Activated CD4-positive, CD25-positive, alpha-beta regulatory T cell (primary cell): ENCODE measurements at places on chromosomes 12 and 14.
A peak's percentile ranks its signal among the peaks of the same experiment; 100 is the strongest.

- DNase-seq, result no peak
These were observed 263.0 kb upstream of the SOX5 start for GRCh38 chr12:24212496-24212895.

DNA sequence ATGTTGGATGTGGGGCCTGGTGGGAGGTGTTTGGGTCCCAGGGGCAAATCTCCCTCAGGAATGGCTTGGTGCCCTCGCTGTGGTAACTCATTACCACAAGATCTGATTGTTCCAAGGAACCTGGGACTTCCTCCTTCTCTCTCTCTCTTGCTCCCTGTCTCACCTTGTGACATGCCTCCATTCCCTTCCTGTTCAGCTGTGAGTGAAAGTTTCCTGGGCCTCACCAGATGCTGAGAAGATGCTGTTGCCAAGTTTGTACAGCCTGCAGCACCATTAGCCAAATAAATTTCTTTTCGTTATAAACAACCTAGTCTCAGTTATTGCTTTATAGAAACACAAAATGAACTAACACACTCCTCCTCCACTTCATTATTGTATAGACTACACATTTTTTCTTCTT, 759.8 kb upstream of the MDGA2 start:
- DNase-seq, result no peak

- no peak for DNase-seq
These were observed 43.3 kb upstream of the NPFF start for GRCh38 chr12:53550595-53550994.

DNA sequence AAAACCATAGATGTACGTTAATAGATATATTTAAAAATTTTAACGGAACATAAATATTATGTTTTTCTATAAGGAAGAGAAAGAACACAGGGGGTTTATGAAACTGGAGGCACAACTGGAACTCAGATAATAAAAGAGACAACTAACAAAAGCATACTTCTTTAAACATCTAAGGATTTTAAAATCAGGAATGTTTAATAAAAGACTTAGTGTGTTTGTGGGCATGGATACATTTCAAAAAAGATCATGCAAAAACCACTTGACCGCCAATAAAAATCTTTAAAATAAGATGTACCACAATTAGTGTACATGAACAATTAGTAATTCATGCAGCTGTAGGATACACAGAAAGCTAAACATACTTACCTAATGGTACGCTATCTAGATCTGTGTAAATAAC, 113.0 kb downstream of the KIF21A start:
- DNase-seq, result no peak

GRCh38 chr12:116273813-116274550, 3.5 kb downstream of the MED13L start:
- DNase-seq, result no peak

DNA sequence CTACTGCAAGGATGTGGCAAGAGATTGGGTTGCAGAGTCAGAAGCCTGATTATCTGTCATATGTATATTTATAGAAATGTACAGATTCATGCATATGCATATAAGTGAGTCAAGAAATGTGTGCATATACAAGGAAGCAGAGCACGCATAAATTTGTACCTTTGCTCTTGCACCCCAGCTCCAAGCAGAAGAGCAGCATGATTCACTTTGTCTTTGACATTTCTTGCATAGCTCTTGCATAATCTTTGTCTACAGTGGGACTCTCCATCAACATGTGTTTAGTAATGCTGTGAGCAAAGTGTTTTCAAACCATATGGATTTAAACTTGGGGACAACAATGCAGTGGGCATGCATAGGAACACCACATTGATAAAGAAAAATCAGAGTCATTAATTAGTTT, 330.7 kb upstream of the DCN start:
- DNase-seq, result no peak

DNA sequence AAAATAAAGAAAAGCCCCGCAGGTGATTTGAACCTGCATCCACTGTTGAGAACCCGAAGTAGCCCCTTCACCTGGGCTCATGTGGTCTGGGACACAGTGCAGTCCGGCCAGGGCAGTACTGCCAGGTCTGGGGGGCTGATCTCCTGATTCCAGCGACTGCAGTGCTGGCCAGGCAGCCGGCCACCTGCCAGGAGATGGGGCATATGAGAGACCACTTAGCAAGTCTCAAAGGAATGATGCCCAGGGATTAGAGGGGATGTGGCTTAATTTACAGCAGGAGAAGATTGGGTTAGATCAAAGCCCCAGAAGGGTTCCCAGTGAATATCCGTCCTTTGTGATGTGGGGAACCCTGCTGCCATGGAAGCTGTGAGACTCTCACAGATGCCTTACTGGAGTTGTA, 113.3 kb downstream of the PRMT8 start:
- no peak for DNase-seq

DNA sequence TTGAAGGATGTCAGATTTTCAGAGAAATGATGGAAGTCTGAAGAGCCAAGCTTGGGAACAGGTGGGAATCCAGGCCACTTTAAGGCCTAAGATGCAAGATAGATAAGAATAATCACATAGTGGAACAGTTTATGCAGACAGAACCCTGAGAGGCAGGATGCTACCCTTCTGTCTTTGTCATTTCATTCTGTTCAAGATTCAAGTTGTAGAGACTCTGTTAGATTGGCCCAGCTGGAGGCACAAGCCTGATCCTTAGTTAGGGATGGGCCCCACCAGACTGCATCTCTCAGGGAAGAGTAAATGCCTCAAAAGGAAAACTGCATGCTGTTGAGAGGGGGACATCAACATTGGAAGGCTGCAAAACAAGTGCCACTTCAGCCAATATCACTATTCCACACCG, 287.0 kb downstream of the PCNX1 start:
- no peak for DNase-seq

GRCh38 chr12:123034865-123035264, 54.4 kb downstream of the ARL6IP4 start:
- DNase-seq, result no peak

DNA sequence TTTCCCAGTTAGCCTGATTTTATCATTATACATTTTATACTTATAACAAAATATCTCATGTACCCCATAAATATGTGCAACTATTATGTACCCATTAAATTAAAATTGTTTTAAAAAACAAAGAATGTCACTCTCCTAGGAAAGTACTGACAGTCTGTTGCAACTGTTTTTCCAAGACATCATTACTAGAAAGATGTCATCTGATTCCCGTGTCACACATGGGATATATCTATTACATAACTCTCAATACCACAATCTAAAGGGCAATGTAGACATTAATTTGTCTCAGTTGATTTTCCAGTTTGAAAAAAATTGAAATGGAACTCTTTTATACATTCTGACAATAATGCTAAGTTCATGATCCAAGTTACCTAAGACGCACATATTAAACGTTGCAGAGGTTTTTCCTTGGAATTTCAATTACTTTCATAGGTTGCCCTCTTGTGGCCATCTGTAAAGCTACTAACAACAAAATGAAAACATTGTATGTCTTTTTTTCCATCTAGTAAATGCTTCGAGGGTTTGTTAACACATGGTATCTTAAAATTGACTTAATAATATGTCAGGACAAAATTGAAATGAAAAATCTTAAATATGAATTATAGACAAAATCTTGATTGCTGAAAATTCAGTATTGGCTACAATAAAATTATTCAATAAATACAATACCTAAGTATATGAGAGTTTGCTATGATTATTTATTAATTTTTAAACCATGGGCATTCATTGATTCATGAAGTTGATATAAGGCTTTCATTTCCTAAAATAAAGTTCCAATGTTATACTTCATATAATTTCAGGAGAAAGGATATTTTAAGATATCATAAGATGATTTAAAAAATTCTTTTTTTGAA, 131.6 kb downstream of the PPFIA2 start:
- no peak for DNase-seq

GRCh38 chr14:84090837-84091236, 1439.1 kb upstream of the FLRT2 start:
- no peak for DNase-seq

- DNase-seq, result no peak
These were observed 95.4 kb downstream of the ITPR2 start for GRCh38 chr12:26737487-26738030.

DNA sequence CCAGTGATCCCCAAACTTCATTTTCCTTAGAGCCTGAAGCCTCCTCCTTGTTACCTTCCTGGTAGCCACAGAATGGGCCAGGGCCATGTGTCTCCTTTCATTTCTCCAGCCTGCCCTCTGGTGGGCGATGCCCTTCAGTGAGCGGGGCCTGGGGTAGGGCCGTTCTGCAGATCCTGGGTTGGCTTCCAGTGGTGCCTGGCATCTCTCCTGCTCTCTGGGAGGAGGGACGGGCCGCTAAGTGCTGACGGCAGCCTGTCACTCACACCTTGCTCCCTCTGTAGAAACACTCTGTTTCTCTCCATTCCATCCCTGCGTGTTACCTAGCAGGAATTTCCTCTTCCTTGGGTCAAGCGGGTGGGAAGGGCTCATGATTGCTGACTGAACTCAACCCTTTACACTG, 232.1 kb downstream of the CACNA1C start:
- no peak for DNase-seq

- DNase-seq, result no peak
These were observed 106.4 kb downstream of the CCDC60 start for GRCh38 chr12:119440803-119441360.

DNA sequence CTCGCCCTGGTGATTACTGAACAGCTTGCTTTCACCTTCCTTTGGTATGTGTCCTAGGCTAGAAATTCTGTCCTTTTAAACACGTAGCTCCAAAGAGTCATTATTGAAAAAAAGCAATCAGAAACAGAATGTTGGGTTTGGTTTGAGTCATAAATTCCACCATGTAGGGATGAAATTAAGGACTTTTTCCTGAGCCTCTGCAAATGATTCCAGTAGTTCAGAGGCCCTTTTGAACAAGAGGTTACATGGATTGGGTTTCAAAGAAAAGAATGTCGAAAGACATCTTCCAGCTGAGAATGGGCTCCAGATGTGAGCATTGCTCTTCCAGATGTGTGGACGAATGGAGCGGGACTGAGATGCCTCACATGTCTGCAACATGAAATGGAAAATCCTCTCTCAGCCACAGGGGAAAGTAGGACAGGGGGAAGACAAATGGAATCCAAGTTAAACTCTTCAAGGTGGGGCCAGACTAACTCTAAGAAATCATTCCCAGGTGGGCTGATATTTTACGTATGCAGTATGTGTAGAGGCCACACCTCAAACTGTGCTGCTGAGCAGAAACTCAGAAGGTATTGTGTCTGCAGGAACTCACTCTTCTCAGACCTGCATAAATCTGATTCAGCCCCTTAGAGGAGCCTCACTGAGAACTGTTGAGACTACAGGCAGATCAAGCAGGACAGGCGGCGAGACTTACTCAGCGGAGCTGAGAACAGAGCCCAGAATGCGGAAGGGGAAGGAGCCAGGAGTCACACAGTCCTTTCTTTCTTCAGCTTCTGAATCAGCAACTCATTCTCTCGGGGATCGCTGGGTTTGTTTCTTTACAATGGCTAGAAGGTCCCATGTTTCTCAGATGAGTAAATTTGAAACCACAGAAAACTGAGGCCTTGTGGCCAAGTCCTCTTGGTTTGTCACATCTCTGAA, 23.3 kb upstream of the EMP1 start:
- DNase-seq, result no peak

DNA sequence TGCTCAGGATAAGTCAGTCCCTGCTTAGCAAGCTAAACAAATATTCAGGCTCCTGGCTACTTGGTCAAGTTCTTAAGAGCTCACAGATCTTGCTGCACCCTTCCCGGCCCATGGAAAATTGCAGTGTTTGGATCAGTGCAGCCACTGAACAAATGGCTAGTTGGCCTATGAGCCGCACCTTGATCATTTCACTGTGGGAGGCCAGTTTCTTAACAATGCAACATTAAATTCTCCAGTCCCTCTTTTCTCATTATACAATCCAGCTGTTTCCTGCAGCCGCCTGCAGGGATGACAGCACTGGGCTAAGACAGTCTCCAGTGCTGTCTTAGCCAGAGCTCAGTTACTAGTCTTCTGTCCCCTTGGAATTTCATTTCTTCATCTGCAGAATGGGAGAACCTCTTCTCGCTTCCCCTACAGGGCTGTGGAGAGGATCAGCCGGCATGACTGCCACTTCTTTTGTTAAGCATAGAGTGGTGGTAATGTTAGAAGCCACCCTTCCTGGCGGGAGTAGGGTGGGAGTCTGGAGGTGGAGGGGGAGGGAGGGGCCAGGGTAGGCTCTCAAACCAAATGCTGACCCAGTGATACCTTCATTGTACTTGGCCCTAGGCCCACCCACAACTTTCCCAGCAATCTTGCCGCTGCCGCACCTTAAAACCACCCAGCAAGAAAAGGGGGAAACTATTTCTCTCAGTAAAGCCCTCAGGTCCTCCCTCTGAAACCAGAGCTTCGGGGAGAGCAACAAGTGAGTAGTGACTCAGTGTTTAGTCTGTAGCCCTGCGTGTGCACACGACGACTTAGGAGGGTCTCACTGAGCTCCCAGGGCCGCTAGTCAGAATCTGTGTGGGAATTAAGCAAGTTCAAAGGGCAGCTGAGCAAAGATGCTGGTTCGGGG, 145.7 kb downstream of the NUAK1 start:
- DNase-seq, result no peak

- no peak for DNase-seq
These were observed 25.6 kb upstream of the CPNE8 start for GRCh38 chr12:38930990-38931389.

DNA sequence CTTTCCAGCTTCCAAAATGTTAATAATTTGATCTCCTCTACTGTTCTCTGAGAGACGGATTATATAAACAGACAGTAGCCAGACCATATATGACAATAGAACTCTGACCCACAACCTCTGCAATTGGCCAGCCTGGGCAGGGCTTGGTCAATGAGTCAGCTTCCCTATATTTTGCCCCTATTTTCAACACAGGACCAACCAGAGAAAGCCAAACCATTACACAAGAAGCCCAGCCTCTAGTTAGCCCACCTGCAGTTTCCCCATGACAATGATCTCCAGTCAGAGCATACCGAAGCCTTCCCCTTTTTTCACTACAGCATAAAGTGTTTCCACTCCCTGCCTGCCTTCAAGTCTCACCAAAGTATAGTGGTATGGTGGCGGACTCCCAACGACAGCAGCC, 7.6 kb upstream of the EXD2 start:
- DNase-seq, result no peak

- DNase-seq, result peak; percentile 31
These were observed 186.7 kb downstream of the EFCAB11 start for GRCh38 chr14:89767861-89768268.

DNA sequence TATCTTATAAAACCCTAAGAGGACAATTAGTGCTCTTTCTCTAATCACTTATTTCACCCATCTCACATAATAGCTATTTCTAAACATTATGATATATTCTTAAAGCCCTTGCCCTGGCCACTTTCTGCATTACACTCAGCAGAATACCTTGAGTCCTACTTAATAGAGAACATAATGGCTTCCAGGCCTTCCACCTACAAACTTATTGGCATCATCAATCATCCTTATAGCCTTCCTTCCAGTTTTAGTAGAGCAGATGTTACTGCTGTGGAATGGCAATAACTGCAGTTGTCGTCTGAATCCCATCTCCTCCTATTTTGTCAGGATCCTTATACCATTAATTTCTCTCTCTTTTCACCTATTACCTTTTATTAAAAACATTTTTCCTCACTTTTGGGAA, 1127.4 kb downstream of the LRFN5 start:
- no peak for DNase-seq
